ENCODE measurements at places on chromosomes 13 and 19. TPM values are rescaled to one million over a fixed set of nuclear protein-coding genes. Genes with fewer than 3 reads are reported as not detected.

Gene KRTDAP
- not detected for total RNA-seq

DNA sequence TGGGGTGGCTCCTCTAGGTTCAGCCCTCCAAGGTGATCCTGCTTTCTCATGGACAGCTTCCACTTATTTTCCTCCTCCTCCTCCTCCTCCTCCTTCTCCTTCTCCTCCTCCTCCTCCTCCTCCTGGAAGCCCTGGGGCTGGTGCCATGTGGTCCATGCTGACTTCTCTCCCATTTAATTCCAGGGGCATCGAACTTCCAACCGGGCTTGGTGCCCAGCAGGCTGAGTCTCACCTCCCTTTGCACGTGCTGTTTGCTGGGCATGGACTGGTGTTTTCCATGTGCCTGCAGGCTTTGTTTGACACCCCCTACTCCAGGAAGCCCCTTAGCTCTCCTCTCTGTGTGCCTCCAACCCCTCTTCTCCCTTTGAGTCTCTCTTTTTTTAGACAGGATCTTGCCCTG, 3.7 kb downstream of the MAST3 start:
- H3K27ac ChIP-seq, result no peak overlapping the region
- no peaks in the 10 kb centered on the region for H3K36me3 ChIP-seq
- peaks cover 23% of the 10 kb centered on the region for H3K4me1 ChIP-seq
- DNase-seq, result no peak
- no peaks in the 10 kb centered on the region for H3K27me3 ChIP-seq
- H3K4me3 ChIP-seq, result no peak overlapping the region

Gene FAM216B
- not detected for total RNA-seq

GRCh38 chr13:60619461-60619860, 222.4 kb downstream of the TDRD3 start:
- H3K36me3 ChIP-seq, result no peaks in the 10 kb centered on the region
- no peak overlapping the region for H3K4me3 ChIP-seq
- no peak for DNase-seq
- no peaks in the 10 kb centered on the region for H3K4me1 ChIP-seq

Gene PRR22
- total RNA-seq, result 6.5 TPM

- no peaks in the 10 kb centered on the region for H3K27me3 ChIP-seq
- no peak overlapping the region for H3K27ac ChIP-seq
- H3K36me3 ChIP-seq, result no peaks in the 10 kb centered on the region
- H3K4me1 ChIP-seq, result no peaks in the 10 kb centered on the region
- no peak for DNase-seq
These were observed 43.3 kb upstream of the RNF113B start for GRCh38 chr13:98220271-98220791.

Gene WIZ
- 27.4 TPM for total RNA-seq

DNA sequence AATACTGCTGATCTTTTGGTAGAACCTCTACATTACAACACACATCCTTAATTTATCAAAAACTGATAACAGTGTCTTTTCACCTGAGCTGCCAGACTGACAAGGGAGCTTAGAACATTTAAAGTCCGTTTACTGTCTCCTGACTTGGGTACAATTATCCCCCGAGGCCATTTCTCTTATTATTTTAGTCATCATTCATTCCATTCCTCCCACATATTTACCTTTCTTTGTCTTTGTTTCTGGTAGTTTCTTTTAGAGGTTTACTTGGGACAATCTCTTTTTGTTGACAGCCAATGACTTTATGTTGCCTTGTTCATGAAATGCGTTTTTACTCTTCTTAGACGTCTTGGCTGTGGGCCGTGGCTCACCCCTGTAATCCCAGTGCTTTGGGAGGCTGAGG, 186.9 kb downstream of the PCCA start:
- H3K36me3 ChIP-seq, result no peaks in the 10 kb centered on the region
- no peak for DNase-seq
- no peak overlapping the region for H3K4me3 ChIP-seq
- no peaks in the 10 kb centered on the region for H3K4me1 ChIP-seq
- no peaks in the 10 kb centered on the region for H3K27me3 ChIP-seq
- no peak overlapping the region for H3K27ac ChIP-seq

DNA sequence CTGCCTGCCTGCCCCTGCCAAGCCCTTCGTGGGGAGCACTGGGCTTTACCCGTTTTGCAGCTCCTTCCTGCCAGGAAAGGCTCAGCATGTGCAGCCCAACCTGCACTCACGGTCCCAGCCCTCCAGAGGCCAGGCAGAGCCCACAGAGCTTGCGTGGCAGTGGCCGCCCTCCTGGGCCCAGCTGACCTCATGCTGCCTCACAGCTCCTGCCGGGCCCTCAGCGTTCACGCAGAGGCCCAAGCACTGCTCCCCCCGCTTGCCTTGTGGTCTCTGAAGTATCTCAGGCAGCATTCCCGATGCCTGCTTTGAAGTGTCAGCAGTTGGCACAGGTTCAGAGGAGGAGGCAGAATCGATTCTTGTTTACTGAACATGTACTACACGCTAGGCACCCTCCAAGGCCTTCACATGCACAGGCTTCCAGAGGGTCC, 32.5 kb downstream of the CAPN12 start:
- H3K4me1 ChIP-seq, result no peaks in the 10 kb centered on the region
- no peaks in the 10 kb centered on the region for H3K27me3 ChIP-seq
- peaks cover 3% of the 10 kb centered on the region for H3K36me3 ChIP-seq
- no peak for DNase-seq
- H3K27ac ChIP-seq, result no peak overlapping the region

Gene CBY2
- total RNA-seq, result not detected

Gene SIGLEC14
- total RNA-seq, result 1.2 TPM

DNA sequence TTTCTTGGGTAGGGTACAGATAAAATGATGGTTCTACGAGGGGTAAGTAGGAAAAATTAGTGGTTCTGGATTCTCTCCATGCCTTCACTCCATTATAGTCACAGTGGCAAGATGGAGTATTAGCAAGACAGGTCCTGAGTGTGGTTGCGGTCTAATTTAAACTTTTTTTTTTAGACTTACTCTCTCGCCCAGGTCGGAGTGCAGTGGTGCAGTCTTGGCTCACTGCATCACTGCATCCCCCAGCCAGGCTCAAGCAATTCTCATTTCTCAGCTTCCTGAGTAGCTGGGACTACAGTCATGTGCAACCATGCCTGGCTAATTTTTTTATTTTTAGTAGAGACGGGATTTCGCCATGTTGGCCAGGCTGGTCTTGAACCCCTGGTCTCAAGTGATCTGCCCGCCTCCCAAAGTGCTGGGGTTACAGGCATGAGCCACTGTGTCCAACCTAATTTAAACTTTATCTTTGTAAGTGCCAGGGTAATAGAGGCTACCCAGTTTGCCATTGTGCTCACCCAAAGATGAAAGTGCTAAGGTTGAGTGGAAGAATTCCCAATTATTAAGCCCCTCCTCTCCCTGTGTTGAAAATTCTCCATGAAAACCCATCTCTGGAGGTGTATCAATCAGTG, 135.6 kb downstream of the TM9SF2 start:
- H3K27me3 ChIP-seq, result no peaks in the 10 kb centered on the region
- no peak for DNase-seq
- no peaks in the 10 kb centered on the region for H3K36me3 ChIP-seq
- H3K4me1 ChIP-seq, result no peaks in the 10 kb centered on the region
- no peak overlapping the region for H3K27ac ChIP-seq
- no peak overlapping the region for H3K4me3 ChIP-seq

- H3K4me3 ChIP-seq, result no peak overlapping the region
- H3K27ac ChIP-seq, result no peak overlapping the region
- H3K4me1 ChIP-seq, result no peaks in the 10 kb centered on the region
- no peak for DNase-seq
- no peaks in the 10 kb centered on the region for H3K36me3 ChIP-seq
- no peaks in the 10 kb centered on the region for H3K27me3 ChIP-seq
These were observed 606.6 kb downstream of the EFNB2 start for GRCh38 chr13:105928901-105929300.

Gene CGB2
- total RNA-seq, result not detected

DNA sequence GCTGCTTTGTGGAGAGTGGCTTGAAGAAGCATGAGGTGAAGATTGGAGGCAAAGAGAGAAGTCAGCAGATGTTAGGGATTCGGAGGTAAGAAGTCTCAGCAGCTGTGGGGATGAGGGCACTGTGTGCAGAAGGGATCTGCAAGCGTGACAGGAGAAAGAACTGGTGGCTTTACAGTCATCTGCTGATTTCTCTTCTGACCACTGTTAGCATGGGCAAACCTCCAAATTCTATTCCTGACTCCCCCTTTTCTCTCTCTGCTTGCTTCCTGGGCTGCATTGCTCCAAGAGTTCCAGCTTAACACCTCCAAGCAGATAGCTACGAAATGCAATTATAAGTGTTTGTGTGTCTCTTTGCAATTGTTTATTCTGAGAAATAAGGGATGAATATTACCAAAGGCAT, 159.6 kb downstream of the GGACT start:
- no peak overlapping the region for H3K27ac ChIP-seq
- no peak for DNase-seq
- H3K4me1 ChIP-seq, result no peaks in the 10 kb centered on the region
- no peaks in the 10 kb centered on the region for H3K27me3 ChIP-seq
- H3K4me3 ChIP-seq, result no peak overlapping the region

Gene NOTCH3
- total RNA-seq, result not detected

Data from naive thymus-derived CD4-positive, alpha-beta T cell (primary cell).